H54 (cell line): ENCODE measurements at places on chromosomes 2 and 18.
A peak's percentile ranks its signal among the peaks of the same experiment; 100 is the strongest.

- no peak for DNase-seq
Measured at GRCh38 chr2:200624026-200624425, 38.2 kb downstream of the AOX1 start.

DNA sequence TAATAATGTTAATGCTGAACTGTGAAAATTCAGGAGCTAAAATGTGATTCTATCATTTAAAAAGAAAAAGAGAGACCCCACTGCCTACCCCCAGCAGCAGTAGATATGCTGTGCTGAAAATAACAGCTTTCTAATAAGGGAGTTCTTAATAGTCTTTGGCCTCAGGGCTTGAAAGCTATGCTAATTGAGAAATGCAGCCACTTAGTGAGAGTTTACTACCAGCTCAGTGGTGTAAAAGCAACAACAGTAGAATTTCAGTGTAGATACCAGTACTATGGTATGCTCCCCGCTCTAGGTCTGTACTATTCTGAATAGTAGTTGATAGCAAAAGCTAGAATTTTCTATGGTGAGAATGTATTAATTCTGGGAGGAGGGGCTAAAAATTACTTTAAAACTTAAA lies 303.1 kb upstream of the VWC2L start:
- DNase-seq: no peak

DNA sequence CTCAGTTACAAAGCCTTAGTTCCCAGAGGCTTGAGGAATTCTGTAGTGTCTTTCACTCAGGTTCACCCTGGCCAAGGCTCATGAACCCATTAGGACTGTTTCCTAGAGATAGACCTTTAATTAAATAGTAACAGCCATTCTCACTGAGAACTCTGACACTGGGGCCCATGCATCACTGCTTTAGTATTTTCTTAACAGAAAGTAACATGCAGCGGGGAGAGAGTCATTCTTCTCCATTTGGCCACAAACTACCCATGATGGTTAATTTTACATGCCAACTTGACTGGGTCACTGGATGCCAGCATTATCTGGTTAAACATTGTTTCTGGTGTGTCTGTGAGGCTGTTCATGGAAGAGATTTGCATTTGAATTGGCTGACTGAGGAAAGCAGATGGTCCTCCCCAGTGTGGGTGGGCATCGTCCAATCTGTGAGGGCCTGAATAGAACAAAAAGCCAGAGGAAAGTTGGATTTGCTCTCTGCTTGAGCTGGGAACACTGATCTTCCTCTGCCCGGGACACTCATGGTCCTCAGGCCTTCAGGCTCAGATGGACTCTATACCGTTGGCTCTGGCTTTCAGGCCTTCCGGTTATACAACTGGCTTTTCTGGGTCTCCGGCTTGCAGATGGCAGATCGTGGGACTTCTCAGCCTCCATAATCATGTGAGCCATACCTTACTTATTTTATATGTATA lies 5.6 kb upstream of the CPLX4 start:
- DNase-seq: no peak

DNA sequence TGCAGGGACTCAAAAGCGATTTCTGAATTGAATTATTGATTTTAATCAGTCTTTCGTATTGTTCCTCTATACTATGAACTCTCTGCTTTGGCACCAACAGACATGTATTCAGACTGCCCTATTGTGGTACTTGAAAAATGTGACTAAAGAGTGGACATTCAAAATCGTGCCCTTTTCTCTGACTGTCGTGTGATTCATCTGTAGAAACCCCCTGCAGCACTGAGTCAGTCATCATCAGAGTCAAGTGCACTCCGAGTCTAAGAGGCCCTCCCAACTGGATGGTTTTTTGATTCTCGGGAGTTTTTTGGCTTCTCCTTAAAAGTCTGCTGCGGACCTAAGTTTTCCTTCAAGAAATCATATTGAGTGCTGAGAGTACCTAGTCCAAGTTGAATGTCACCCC lies 96.4 kb upstream of the FOSL2 start:
- peak; percentile 62 for DNase-seq

DNA sequence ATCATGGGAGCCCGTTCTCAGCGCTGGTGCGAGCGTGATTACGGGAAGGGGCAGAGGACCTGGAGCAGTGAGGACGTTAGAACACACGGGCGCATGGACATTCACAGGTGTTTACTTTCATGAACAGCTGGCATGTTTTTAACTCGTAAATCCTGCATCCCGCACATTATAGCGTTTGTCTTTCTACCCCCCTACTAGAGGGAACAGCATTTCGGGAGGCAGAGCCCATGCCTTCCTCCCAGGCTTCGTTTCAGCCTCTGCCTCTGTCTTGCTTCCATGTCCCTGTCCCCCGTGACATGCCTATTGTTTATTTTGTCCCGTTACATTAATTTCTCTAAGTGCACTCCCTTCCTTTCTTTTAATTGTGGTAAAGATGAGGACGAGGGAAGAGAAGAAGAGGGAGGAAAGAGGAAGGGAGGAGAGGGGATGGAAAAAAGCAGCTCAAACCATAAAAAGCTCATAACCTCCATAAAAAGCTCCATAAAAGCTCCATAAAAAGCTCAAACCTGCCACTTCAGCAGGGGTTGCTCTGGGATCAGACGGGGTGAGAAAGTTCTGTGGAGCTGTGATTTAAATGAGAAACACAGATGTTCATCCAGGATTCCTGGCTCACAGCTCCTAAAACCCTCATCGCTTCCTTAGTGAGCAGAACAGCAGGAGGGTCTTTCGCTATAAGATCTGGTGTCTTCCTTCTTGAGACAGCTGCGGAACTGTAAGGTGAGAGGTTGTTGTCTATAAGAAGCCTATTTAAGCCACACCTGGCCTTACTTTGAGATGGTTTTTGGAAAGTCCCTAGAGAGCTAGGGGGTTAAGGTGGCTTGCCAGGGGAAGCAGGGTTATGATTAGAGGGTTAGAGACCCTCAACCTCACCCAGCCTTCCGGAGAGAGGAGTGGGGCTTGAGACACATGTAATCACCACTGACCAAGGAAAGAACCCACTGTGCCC lies 66.6 kb upstream of the SNTG2 start:
- no peak for DNase-seq

- DNase-seq: no peak
Measured at GRCh38 chr2:110219496-110220189, 7.3 kb upstream of the MTLN start.

DNA sequence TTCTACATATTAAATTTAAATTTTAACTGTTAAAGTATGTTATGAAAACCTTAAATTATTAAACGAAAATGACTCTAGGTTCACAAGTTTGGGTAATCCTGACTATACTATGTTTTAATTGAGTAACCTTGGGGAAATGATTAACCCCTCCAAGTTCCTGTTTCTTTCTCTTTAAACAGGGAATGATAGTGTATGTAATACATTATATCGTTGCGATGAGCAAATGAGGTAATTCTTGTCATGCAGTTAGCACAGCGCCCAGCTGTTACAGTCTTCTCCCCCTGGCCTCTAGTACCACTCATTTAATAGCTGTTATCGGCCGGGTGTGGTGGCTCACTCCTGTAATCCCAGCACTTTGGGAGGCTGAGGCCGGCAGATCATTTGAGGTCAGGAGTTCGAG lies 80.4 kb downstream of the MTA3 start:
- no peak for DNase-seq

- DNase-seq: no peak
Measured at GRCh38 chr2:52862801-52863200, 904.8 kb upstream of the CHAC2 start.

DNA sequence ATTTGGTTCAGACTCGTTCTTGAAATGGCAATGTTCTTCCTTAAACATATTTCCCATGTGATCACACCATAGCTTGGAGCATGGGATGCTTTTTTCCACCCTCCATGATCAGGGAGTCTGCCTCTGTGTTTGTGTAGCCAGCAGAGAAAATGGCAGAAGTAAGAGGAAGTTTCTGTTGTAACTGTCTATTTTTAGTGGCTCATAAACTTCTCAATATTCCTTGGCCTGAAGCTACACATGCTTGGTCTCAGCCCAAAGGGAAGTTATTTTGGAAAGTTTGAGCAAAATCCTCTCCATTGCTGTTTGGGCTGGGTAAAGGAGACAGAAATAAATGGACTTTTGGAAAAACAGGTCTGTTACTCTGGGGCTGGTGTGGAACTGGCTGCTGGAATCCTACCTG lies 33.4 kb upstream of the ITGA6 start:
- DNase-seq: no peak

DNA sequence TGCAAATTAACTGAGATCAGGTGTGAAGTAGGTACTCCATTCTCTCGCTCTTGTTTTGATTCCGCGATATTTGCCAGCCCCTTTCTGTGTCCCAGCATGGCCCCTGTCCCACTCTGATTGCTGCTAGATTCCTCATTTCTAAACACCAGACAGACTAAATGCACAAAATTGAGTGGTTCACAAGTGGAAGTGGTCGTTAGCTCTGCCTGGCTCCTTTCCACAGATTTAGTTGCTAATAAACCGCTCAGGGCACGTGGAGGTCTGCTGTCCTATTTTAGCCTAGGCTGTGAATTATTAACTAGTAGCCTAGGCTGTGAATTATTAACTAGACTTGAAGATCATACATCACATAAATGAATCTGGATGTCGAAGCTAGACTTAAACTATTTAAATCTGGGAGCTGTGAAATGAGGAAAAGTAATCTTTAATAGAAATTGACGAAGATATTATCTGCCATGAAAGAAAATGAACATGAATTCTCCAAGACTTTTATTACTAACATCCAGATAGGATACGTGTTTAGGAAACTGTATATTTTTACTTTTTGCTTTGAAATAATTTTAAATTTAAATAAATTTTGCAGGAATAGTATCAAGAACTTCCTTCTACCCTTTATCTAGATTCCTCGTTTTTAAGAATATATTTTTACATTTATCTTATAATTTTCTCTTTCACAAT lies 3.7 kb downstream of the IL1RL2 start:
- no peak for DNase-seq

- DNase-seq: no peak
Measured at GRCh38 chr2:10661846-10662245, 27.9 kb downstream of the NOL10 start.

DNA sequence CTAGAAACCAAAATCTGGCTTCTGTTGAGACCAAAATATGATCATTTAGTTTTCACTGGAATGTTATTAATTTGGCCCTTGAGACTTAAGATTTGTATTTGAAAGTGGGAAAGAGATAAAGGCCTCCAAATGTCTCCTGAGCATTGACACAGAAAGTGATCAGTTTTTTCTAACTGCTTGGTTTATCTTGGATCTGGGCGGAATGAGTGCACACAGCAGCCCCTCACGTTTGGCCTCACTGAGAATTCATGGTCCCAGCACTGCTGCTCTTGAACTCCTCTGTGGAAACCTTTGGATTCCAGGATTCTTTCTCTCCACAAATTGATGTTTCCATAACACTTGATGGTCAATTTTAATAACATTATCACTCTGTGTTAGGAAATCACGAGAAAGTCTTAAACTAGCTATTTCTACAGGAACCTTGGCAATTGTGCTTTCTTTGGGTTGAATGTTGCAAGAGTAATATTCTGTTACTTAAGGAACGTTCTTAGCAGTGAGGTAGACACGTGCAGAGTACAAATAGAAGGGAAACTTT lies 180.3 kb upstream of the BCL2L11 start:
- DNase-seq: no peak

- no peak for DNase-seq
Measured at GRCh38 chr2:53435610-53436009, 332.0 kb upstream of the CHAC2 start.

- DNase-seq: no peak
Measured at GRCh38 chr18:35071819-35072247, 30.6 kb downstream of the MAPRE2 start.

DNA sequence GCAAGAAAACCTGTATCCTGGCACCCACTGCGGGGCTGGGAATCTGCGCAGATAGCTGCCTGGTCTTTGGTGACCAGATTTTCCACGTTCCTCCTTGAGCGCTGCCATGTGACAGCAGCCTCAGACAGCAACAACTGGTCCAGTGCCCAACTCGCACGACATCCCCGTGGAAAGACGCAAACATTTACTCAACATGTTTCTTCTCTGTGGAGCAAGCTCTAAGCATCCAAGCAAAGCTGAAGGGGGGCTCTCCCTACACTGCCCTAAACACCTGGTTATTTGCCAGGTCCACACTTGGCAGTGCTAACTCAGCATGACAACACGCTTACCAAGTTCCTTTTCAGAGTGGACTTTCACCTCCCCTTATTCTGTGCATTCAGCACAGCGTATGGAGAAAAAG lies 11.3 kb downstream of the ZNF516 start:
- DNase-seq: no peak

DNA sequence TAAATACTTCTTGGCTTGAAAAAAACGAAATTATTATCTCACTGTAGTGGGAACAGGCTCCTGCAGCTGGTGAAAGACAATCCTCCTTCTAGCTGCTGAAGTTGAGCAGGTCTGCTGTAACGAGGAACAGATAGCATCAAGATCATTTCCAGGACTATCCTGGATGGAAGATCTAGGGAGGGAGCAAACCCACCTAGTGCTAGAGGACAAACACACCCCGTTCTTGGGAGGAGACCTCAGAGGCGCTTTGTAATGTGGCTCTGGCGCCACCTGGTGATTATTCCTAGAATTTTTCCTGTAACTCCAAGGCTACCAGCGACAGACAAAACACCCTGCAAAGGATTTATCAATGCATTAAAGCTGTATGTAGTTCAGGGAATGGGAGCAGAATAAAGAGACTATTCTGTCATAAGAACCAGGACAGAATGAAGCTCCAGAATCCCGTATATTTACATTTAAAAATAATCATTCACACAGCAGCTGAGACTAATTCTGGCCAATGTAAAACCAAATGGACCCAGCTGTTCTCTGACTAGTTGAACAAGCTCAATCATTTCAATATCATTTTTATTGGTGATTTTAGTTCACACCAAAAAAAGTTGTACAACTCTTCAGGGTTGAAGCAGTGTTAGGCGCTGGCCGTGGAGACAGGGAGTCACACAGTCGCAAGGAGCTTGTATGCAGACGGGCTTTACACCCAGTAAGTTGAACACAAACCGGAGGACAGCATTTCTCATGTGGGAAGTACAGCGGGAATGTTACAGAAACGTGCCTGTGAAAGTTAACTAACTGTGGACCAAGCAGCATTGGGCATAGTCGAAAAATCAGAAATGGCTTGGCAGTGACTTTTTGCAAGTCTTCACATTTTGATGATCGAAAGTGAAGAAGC lies 290.3 kb downstream of the TRIB2 start:
- DNase-seq: peak; percentile 18

- no peak for DNase-seq
Measured at GRCh38 chr2:32706815-32707579, 79.1 kb downstream of the TTC27 start.

DNA sequence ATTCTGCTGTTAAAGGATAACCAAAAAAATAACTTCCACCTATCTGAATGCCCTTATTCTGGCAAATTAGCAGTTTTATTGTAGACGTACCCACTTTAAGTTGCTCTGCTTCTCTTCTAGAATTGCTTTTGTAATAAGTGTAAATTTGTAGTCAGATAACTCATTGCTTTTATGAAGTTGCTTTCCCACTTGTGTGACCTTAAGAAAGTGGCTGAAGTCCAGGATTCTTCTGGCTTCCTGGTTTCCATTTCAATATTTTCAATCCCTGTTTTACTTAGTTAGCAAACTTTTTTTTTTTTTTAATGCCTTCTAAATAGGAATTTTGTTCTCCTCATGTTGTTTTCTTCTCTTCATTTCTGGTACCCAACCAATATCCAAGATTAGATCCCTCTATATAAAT lies 59.8 kb downstream of the GLS start:
- DNase-seq: no peak
